ENCODE measurements at places on chromosomes 7 and 10. TPM values are rescaled to one million over a fixed set of nuclear protein-coding genes. Genes with fewer than 3 reads are reported as not detected.

DNA sequence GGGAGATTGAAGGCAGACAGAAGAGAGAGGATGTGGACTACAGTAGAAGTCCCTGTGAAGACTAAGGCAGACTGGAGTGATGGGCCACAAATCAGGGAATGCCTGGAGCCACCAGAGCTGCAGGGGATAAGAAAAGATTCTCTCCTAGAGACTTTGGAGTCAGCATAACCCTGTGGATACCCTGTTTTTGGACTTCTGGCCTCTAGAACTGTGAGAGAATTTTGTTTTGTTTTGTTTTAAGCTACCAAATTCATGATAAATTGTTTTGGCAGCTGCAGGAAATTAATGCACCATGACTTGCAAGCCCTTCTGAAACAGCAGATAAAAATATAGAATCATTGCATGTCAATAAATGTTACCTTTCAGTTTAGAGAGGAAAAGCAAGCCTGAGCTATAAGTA, 41.3 kb downstream of the INHBA start:
- DNase-seq, result no peak

DNA sequence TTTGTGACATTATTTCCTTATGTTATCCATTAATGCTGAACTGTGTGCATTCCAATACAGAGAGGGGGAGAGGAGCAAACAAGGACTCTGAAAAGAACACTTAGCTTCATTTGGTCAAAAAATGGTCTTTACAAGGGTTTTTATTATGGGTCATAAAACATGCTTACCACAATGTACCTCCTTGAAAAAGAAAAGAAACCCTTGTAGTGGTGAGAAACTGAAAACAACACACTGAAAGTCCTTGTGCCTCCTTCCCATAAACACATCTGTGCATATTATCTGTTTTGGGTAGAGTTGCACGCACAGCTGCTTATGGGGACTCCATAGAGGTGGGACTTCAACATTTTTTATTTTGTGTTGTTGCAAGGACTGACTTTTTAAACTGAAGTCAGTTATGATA, 98.7 kb downstream of the CDK6 start:
- DNase-seq, result no peak

GRCh38 chr10:31622978-31623377, 304.0 kb downstream of the ZEB1 start:
- no peak for DNase-seq

DNA sequence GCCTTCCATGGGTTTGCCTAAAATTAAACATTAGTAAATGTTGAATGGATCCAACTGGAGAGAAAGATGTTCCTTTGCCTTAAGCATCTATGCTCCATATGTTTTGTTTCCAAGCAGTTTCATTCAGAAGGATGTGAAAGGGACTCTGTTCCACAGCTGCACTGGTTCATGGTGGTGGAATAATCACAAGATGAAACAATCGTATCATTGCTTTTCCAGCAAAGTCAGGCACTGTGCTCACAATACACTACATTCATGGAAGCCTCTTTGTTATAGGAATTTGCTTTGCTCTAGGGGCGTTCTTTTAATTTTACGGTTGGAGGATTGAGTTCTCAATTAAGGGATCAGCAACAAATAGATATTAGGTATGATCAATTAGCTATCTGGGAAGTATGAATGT, 33.8 kb downstream of the RAMP3 start:
- DNase-seq, result no peak

- no peak for DNase-seq
Measured at GRCh38 chr10:73054286-73054685, 42.4 kb downstream of the P4HA1 start.

DNA sequence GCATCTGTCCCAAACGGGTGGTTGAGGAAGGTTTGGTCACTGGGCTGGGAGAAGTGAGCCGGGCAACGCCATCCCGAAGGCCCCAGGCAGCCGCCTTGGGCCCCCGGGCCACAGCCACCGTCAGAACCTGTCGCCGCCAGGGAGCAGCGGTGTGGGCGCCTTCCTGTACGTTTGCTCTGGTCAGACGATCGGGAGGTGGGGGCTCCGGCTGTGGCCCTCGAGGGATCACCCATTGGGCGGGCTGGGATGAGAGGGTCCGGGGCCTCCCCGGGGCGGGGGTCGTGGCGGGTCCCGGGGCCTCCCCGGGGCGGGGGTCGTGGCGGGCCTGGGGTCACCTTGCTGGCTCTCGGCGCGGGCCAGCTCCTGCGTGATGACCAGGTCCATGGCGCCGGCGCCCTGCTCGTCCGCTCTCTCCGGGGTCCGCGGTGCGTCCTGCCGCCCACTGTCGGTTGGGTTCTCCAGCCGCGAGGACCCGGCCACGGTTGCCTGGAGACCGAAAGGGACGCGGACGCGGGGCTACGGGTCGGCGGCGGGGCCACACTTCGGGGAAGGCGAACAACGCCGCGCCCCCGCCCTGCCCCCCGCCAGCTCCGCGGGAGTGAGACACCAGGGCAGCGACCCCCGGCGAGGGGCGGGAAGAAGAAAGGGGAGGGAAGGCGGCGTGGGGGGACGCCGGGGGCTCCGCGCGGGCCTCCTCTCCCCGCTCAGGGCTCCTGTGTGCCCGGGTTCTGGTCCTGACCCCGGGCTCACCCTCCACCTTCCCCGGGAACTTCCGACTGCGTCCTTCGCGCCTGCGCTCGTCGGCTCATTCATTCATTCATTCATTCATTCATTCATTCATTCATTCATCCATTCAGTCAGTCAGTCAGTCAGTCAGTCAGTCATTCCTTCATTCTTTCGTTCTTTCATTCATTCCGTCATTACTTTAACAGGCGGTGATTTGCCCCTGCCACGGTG, at the start of gene CFAP46:
Gene CFAP46 (minus strand): TSS at position 470 of the 957 bp plus-strand sequence. CDS start 86 bp downstream, at position 384.
- no peak for DNase-seq

GRCh38 chr10:34286136-34286739, 528.9 kb downstream of the PARD3 start:
- no peak for DNase-seq

- DNase-seq, result no peak
Measured at GRCh38 chr10:69459893-69460575, 8.8 kb downstream of the TSPAN15 start.

- DNase-seq, result no peak
Measured at GRCh38 chr10:43890124-43890523, 241.4 kb upstream of the ZNF32 start.

GRCh38 chr7:98168181-98168903, 42.9 kb upstream of the BHLHA15 start:
- peak; percentile 61 for DNase-seq

DNA sequence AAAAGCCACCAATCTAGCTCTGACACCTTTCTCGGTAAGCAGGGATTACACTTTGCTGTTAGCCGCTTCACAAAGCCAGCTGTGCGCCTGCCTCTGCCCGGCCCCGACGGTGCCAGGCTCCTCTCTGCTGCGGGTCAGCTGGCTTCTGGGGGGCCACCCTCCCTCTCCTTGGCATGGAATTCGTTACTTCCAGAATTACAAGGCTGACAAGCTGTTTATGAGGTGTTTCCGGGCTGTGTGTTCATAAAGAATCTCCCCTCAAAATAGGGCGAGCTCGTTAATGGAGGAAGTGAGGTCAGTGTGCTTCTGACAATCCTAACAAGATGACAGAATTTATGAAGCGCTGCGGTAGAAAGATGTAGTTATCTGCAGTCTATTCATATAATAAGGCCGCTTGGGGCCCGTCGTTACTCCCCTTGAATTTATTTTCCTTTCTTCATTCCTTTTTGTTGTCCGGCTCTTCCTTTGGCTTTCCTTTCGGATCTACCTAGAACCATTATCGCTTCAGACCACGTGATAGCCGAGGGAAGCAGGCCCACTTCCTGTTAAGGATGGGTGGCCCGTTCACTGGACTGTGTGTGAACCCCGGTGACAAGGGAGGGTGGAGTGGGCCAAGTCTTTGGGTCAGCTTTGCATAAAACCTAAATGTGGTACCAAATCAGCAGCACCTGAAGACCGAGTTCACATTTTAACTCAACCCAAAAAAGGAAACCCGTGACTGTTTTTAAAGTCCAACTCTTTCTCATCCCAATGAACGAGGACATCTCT, 273.0 kb upstream of the YAE1 start:
- DNase-seq, result no peak

- DNase-seq, result peak; percentile 72
Measured at GRCh38 chr7:158863611-158864506, 7.5 kb downstream of the DYNC2I1 start.

GRCh38 chr10:121322046-121322445, 276.2 kb downstream of the FGFR2 start:
- no peak for DNase-seq

DNA sequence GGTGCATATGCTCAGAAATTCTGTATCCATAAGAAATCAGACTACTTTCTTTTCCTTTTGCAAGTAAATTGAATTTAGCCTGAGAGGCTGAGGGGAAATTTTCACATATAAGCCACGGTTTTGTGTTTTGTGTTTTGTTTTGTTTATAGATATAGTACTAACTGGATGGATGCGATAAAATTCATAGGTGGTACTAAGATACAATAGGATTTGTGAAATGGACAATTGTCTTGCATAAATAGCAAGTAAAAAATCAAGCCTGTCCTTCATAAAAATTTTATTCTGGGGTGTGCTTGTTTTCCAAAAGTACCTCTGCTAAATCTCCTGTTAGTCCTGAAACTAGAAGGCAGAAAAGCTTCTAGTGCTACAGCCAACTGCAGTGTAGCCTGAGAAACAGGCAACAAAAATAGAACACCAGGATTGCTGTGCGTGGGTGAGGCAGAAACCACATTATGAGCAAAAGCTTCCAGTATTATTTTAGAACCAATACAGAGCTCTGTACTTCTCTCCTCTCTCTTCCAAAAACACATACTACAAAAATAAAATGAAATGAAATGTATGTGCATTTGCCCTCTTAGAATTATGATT, 634 bp upstream of the HDAC9 start:
- DNase-seq, result no peak

DNA sequence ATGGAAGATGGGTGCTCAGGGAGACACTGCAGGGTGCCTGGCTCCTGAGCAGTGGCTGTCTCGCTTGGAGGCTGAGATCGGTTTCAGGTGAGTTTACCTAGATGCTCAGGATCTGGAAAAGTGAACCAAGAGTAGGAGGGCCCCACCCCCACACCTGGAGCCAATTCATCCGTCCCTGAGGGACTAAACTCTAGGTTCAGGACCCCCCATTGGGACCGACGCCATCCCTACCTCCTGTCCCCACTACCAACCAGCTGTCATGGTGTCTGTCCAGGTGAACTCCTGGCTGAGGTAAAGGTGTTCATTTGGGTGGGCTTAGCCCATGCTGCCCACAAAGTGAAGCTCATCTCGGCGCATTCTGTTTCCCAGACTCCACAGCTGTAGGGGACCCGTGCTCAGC, 174.6 kb upstream of the PLPP4 start:
- DNase-seq, result no peak

DNA sequence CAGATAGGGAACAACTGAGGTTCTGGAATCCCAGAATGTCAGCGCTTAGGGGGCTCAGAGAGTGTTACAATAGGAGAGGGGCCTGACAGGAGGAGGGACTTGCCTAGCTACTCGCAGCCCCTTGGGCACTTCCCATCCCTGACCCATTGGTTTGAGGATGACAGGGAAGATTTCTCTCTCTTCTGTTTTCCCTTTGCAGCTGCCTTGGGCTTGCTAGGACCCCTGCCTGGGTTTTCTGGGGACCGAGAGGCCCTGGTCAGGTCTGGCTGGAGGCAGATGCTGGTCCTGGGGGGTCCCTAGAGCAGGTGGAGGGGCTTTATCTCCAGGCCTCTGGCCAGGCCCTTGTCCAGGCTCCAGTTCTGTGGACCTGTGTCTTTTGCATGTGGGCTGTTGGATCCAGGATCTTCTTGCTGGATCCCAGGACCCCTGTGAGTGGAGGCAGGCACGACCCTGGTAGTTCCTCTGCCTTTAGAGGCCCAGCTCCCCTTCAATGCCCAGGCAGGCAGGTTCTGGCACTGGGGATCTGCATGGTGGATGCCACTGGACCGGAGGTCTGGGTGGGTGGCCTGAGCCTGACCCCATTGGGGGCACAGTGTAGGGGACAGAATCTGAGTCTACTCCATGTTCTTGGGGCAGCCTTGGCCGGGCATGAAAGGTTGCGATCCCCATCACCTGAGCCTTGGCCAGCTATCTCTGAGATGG, 26.9 kb downstream of the RAMP3 start:
- no peak for DNase-seq

GRCh38 chr7:112255388-112255720, 48.9 kb downstream of the ZNF277 start:
- no peak for DNase-seq

GRCh38 chr10:30683496-30683895, 53.9 kb upstream of the LYZL2 start:
- no peak for DNase-seq

- DNase-seq, result no peak
Measured at GRCh38 chr7:22438994-22439393, 61.0 kb downstream of the STEAP1B start.

DNA sequence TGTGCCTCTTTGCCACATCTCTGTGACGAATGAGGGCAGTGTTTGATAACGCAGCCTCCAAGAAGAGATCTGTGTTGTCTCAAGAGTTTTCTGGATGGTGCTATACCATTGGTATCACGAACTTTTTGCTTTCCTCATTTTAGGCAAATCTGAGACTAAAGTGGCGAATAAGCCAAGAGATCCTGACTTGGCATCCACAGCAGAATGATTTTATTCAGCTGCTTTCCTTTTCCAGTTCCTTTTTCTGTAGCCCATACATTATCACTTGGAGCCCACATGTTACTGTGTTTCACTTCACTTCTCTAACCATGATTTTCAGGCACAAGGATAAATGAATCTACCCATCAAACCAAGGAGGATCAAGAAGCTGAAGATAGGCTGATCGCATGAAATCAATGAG, 177.9 kb upstream of the PTN start:
- no peak for DNase-seq

- no peak for DNase-seq
Measured at GRCh38 chr10:22856444-22857074, 71.3 kb upstream of the ARMC3 start.

- no peak for DNase-seq
Measured at GRCh38 chr7:143013893-143014292, 13.0 kb downstream of the OR9A2 start.

- DNase-seq, result no peak
Measured at GRCh38 chr7:18540396-18540795, 44.8 kb downstream of the HDAC9 start.

DNA sequence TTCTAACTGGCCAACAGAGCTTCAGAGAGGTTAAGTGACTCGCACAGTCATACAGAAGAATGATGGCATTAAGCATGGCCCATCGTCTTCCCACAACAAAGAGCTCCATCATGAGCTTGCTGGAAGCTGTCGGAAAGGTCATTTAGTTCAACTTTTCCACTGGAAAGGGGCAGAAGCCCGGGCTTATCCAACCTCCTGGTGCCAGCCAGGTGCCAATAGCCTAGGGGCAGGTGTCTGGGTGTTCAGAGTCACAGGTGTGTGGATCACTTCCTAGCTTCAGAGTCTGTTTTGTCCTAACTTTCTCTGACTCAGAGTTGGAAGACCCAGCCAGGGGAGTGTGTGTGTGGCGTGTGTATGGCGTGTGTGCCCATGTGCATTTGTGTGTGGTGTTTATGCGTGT, 1.3 kb upstream of the TRPV6 start:
- DNase-seq, result no peak

GRCh38 chr10:95500649-95501048, 60.5 kb downstream of the SORBS1 start:
- no peak for DNase-seq

The VAX1 gene
- total RNA-seq, result not detected

The HOXA4 gene
- not detected for total RNA-seq

The CNNM1 gene
- total RNA-seq, result 0.13 TPM

The TUBAL3 gene
- not detected for total RNA-seq

The DDX21 gene
- 94.7 TPM for total RNA-seq

The SGMS1 gene
- 14.2 TPM for total RNA-seq

The EIF4EBP2 gene
- 60.8 TPM for total RNA-seq

The VWDE gene
- total RNA-seq, result 3.2 TPM

The ADCY1 gene
- total RNA-seq, result 0.21 TPM

The BAG3 gene
- total RNA-seq, result 14.2 TPM

The COL1A2 gene
- total RNA-seq, result 0.16 TPM

The OPN1SW gene
- not detected for total RNA-seq

The TMEM196 gene
- total RNA-seq, result not detected

Data from activated CD8-positive, alpha-beta T cell treated with anti-CD3 and anti-CD28 coated beads, Interleukin-2, amount 10 ng/mL, durations not matched to agents 7 days and 5 days (primary cell).